ENCODE measurements at places on chromosomes 6 and 20. TPM values are rescaled to one million over a fixed set of nuclear protein-coding genes. Genes with fewer than 3 reads are reported as not detected.

GRCh38 chr6:122033564-122034181 lies 365.8 kb upstream of the HSF2 start:
- H3K4me1 ChIP-seq = peaks cover 10% of the 10 kb centered on the region
- H3K4me3 ChIP-seq = no peak overlapping the region
- no peak overlapping the region for H3K27ac ChIP-seq
- DNase-seq = peak; percentile 40
- H3K36me3 ChIP-seq = no peaks in the 10 kb centered on the region

DNA sequence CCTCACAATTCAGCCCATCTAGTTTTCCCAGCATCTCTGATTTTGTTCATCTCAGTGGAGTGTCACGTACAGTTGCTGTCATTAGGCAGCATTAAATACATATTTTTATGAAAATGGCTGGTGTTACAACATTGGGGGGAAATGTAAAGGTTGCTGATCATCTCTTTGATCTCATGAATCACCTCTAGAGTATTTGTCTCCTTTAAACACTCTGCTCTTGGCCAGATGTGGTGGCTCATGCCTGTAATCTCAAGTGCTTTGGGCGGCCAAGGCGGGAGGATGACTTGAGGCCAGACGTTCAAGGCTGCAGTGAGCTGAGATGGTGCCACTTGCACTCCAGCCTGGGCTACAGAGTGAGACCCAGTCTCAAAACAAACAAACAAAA lies 128.1 kb downstream of the IPCEF1 start:
- H3K36me3 ChIP-seq = no peaks in the 10 kb centered on the region
- no peaks in the 10 kb centered on the region for H3K4me1 ChIP-seq
- no peak overlapping the region for H3K27ac ChIP-seq
- H3K27me3 ChIP-seq = no peaks in the 10 kb centered on the region

GRCh38 chr6:16592223-16592911 lies 168.9 kb downstream of the ATXN1 start:
- H3K4me3 ChIP-seq = no peak overlapping the region
- no peaks in the 10 kb centered on the region for H3K36me3 ChIP-seq
- DNase-seq = no peak
- no peak overlapping the region for H3K27ac ChIP-seq
- H3K27me3 ChIP-seq = no peaks in the 10 kb centered on the region

DNA sequence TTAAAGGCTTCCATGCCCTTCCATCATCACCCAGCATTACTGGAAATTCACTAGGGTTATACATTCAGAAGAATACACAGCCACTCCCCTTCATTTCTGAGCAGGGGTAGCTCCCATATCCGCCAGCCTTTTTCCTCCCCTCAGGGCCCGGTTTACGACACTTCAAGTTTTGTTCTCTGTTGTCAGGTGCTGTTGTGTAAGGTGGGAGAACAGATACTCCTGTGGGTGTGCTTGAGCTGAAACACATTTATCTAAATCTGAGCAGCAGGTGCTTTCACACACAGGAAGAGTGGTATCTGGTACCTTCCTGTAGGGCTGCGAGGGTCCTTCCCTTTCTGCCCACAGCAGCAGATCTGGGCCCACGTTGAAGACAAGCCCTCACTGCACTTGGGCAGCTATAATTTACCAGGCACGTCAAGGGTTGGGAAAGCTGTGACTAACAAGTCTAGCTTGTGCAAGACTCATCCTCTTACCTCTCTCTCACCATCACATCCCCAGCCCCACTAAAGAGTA lies 215.8 kb upstream of the RREB1 start:
- H3K27me3 ChIP-seq = no peaks in the 10 kb centered on the region
- H3K4me1 ChIP-seq = peaks cover 27% of the 10 kb centered on the region
- H3K27ac ChIP-seq = peak overlapping the region; percentile 19
- DNase-seq = no peak

The NR2E1 gene
- 0.04 TPM for polyA plus RNA-seq

DNA sequence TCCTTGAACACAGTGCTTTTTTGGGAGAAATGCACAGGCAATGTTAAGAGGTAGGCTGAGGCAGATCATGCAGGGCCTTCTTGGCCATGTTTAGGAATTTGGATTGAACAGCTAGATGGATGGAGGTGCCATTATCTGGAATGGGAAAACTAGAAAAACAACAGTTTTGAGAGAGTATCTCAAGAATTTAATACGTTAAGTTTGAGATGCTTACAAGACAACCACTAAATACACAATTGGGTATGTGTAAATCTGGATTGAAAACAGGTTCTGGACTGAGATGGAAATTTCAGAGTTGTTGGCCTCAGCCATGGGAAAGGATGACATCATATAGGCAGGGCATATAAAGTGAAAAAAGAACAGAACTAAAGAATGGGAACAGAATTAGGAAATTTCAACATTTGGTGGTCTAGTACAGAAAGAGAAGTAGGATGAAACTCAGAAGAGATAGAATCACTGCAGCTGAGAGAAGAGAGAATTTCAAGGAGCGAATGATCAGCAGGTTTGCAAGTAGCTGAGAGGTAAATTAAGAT lies 37.1 kb downstream of the NCOA7 start:
- no peak overlapping the region for H3K27ac ChIP-seq
- H3K36me3 ChIP-seq = no peaks in the 10 kb centered on the region
- H3K4me1 ChIP-seq = no peaks in the 10 kb centered on the region
- H3K4me3 ChIP-seq = no peak overlapping the region

- H3K27ac ChIP-seq = no peak overlapping the region
- no peak overlapping the region for H3K4me3 ChIP-seq
- H3K36me3 ChIP-seq = peaks cover 13% of the 10 kb centered on the region
- no peaks in the 10 kb centered on the region for H3K27me3 ChIP-seq
Measured at GRCh38 chr6:38067263-38067980, 247.9 kb downstream of the ZFAND3 start.

DNA sequence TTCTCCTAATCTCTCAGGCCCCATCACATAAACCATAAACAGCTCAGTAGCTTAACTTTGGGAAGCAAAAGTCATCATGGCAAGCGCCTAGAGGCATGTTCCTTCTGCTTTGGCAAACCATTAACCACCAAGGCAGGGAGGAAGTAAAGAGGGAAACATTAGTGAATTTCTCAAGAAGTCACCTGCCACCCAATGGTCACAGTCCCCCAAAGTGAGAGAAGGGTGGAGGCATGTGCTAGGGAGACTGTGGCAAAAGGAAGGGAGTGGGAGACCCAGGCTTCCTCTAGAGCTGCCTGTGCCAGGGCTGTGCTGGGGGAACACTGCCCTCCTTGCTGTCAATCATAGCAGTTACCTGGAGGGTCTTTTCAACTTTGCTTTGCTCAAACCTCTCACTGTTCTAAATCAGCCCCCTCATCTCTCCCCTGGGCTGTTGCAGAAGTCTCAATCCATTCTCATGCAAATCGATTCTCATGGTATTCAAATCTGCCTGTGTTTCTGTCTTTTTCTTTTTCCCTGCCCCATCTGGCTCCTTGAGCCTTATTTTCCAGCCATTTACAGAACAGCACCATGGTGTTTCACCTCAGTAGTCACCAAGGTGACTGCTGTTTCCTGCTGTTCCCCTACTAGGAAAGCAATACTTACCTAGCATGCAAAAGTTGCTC lies 1.8 kb upstream of the RNF24 start:
- peaks cover 34% of the 10 kb centered on the region for H3K4me1 ChIP-seq
- no peaks in the 10 kb centered on the region for H3K36me3 ChIP-seq
- no peak overlapping the region for H3K4me3 ChIP-seq
- no peak for DNase-seq
- H3K27ac ChIP-seq = no peak overlapping the region

The OR12D2 gene
- not detected for polyA plus RNA-seq

The PNLDC1 gene
- polyA plus RNA-seq = 0.14 TPM

DNA sequence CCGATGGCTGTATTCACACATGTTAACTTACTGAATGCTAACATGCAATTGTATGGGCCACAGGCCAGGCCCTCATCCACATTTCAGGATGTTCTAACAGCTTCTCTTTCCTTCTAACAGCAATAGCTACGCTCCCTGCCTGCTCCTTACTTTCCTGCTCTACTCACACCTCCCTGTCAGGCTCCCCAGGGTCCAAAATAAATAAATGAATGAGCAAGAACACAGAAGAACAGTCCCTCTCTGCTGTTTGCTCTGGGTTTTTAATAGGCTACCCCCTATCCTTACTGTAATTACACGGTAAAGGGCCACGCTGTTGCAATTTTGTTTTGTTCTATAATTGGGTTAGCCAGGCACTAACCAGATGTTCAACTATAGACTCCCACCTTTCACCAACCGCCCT lies 135.6 kb downstream of the GMDS start:
- H3K27ac ChIP-seq = no peak overlapping the region
- no peak for DNase-seq
- no peaks in the 10 kb centered on the region for H3K36me3 ChIP-seq
- no peaks in the 10 kb centered on the region for H3K4me1 ChIP-seq
- H3K4me3 ChIP-seq = no peak overlapping the region

All from keratinocyte (primary cell).